ENCODE measurements at places on chromosomes 12 and 14.

DNA sequence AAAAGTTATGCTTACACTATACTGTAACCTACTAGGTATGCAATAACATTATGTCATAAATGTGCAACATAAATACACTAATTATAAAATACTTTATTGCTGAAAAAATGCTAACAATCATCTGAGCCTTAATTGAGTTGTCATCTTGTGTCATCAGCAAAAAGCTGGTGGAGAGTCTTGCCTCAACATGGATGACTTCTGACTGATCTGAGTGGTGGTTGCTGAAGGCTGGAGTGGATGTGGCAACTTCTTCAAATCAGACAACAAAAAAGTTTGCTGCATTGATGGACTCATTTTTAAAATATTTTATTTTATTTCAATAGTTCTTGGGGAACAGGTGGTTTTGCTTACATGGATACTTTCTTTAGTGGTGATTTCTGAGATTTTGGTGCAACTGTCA lies 93.9 kb upstream of the AMN1 start:
- DNase-seq, result no peak

GRCh38 chr12:69994724-69995173 lies 169.7 kb downstream of the MYRFL start:
- no peak for DNase-seq

- DNase-seq, result no peak
Observed at GRCh38 chr12:108854451-108855283, 2.7 kb downstream of the SSH1 start.

- no peak for DNase-seq
Observed at GRCh38 chr12:16766736-16767135, 160.8 kb upstream of the LMO3 start.

GRCh38 chr12:80268924-80269749 lies 169.8 kb downstream of the OTOGL start:
- no peak for DNase-seq

DNA sequence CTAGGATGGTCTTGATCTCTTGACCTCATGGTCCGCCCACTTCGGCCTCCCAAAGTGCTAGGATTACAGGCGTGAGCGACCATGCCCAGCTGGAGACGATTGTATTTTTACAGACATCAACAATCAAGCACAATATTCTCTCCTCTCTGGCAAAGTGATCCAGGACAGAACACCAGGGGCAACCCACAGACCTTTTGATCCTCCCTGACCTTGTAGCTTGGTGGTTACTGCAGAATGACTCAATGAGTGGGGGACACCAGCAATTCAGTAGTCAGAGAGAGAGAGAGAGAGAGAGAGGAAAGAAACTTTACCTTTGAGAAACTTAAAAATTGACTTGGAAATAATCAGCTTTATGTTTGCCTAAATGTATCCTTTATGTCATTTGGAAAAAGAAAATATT lies 51.2 kb downstream of the DRAM1 start:
- no peak for DNase-seq

- no peak for DNase-seq
Observed at GRCh38 chr14:56027421-56027820, 90.8 kb upstream of the PELI2 start.

DNA sequence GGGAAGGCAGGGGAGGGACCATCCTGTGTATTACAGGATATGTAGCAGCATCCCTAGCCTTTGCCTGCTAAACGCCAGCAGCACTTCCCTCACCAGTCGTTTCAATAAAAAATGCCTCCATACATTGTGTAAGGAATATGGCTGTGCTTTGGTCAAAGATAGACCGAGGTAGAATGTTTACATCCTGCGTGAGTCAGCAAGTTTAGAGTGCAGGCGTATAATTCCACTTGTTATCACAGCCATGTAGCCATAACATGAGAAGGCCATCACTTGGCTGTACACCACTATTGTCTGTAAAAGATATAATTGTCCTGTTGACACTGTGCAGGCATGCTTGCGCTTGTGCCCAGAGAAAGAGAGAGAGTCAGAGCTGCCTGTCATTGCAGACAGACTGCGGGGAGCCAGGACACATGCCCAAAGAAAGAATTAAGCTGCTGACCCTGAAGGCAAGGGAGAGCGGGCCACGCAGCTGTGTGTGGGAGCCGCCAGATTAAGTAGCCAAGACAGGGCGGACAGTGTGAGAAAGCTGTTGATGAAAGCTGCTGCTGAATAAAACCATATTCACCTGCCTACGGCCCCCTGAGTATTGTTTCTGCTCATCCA lies 68.4 kb downstream of the CRACR2A start:
- no peak for DNase-seq

DNA sequence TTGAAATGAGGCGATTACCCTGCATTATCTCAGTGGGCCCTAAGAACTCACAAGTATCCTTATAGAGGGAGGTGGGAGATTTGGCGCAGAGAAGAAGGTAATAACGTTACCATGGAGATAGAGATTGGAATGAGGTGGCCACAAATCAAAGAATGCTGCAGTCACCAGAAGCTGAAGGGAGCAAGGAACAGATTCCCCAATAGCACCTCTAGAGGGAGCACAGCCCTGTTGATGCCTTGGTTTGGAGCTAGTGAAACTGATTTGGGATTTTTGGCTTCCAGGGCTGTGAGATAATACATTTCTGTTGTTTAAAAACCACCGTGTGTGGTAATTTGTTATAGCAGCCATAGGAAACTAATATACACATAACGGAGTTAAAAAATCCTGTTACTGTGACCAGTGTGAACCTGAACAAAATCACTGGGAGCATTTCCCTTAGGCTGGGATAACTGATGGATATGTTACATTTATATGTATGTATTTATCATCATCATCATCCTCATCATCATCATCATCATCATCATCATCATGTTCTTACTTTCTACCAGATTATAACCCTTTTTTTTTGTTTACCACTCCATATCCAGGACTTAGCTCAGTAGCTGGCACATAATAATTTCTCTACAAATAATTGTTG lies 100.3 kb downstream of the LIN7A start:
- no peak for DNase-seq

DNA sequence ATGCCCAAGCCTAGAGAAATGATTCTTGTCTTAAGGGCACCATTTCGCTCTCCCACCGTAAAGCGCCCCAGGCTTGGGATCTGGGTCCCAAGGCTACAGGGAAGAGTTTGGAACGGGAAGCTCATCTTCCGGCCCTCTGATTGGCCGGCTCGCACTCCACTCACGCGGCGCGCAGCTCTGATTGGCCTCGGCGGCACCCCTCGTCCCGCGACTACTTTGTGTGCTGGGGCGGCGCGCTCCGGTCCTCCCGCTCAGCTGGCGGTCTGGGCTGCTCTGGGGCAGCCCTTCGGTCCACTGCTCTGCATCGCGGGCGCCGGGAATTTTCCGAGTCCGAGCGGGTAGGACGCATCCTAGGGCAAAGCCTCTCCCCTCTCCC lies 886 bp upstream of the FUT8 start:
- peak; percentile 96 for DNase-seq

DNA sequence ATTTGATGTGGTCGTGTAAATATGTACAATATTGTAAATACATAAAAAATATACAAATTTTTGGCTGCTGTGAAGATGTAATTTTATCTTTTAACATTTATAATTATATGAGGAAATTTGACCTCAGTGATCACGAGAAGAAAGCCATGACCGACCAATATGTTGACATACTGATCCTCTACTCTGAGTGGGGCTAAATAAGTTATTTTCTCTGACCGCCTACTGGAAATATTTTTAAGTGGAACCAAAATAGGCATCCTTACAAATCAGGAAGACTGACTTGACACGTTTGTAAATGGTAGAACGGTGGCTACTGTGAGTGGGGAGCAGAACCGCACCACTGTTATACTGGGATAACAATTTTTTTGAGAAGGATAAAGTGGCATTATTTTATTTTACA lies 49.6 kb downstream of the TBK1 start:
- no peak for DNase-seq

GRCh38 chr14:100332797-100333196 lies 9.7 kb downstream of the SLC25A47 start:
- DNase-seq, result peak; percentile 59

DNA sequence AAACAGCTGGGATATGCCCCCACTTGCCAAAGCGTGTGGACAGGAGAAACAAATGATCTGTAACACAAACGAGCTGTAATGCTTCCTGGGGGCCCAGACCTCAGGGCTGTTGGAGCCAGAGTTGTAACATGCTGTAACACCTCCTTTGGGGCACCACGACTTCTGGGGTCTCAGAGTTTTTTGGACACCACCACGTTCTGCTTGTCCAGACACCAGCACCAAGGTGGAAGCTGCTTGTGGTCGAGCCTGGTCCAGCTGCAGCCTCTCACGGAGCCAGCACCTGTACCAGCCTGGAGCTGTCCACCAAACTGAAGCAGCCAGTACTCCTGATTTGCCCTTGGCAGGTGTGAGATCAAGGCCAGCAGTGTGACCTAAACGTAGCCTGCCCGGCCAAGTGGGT lies 879.4 kb downstream of the SLC6A15 start:
- DNase-seq, result no peak

- DNase-seq, result no peak
Observed at GRCh38 chr14:74135426-74135825, 50.7 kb downstream of the LIN52 start.

GRCh38 chr12:32947206-32948067 lies 50.9 kb upstream of the PKP2 start:
- DNase-seq, result no peak

DNA sequence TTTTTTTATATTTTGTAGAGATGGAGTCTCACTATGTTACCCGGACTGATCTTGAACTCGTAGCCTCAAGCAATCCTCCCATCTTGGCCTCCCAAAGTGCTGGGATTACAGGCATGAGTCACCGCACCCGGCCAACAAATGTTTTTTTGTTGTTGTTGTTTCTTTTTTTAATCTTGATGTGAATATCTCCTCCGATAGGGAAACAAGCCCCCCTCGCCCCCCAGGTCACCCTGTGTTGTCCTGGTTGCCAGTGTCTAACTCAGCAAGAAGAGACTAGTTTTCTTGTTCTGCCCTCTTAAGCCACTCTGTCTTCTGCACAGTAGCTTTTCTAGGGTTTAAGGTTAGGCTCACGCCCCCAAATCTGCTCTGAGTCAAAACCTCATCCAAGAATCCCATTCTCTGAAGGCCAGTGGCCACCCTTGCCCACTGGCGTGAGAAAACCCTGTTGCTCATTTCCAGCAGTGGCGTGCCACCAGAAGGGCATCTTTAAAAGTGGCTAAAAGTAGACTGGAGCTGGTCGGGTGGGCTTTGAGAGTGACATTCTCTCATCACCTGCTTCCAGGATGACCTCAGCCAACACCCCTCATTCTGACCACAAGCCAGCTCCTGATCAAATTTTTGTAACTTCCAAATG lies 42.7 kb downstream of the C14orf132 start:
- DNase-seq, result no peak

DNA sequence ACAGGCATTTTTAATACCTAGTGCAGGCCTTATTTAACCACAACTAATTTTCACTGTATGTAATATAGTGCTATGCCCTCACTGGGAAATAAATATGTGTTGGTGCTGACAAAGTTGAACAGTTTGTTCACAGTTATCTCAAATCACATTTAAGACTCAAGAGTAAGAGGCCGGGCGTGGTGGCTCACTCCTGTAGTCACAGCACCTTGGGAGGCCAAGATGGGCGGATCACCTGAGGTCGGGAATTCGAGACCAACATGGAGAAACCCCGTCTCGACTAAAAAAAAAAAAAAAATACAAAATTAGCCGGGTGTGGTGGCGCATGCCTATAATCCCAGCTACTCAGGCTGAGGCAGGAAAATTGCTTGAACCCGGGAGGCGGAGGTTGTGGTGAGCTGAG lies 22.9 kb upstream of the TEAD4 start:
- no peak for DNase-seq

DNA sequence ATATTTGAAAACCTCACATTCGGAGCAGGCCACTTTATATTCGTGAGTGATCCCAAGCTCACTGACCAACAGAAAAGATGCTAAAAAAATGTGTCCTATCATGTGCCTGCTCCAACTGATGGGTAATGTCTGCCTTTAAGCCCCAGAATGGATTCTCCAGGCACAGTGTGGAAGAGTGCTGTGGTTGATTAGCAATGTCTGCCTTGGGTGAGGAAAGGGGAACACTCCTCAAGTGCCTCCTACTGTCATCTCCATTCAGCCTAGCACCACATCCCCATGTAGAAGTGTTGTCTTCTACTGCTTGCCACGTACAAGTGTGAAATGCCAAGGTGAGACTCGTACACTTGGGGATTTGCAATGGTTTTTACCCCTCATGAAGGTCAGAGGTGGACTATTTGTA lies 199.3 kb downstream of the SLC41A2 start:
- DNase-seq, result no peak

GRCh38 chr14:55599250-55599879 lies 19.4 kb downstream of the KTN1 start:
- DNase-seq, result no peak

DNA sequence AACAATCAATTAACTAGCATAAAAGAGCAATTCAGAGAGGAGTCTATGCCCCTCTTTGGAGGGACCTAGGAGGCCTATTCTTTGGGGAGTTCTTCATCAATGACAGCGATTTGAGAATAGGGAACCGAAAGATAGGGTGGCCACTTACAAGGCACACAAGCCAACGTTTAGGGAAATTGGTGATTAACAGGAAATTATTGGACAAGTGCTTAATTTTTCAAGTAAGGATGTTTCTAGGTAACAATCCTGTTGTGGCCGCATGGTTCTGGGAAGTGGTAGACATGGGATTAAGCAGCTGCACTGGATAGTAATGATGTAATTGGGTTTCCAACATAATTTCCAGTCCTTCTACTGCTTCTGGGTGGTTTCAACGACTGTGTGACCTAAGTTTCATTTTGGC lies 83.2 kb downstream of the HMGA2 start:
- no peak for DNase-seq

DNA sequence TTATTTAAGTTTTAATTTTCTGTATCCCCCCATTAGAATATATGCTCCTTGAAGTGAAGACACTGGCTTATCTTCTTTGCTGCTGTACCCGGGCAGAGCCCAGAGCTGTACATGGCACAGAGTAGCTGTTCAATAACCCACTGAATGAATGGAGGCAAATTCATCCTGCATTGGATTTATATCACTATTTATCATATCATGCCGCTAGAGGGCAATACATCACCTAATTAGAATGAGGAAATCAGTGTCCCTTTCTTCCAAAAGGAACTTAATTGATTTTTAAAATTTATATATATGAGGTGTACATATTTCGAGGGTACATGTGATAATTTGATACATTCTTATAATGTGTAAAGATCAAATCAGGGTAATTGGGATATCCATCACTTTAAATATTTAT lies 89.2 kb upstream of the TMEM260 start:
- DNase-seq, result no peak

- peak; percentile 84 for DNase-seq
Observed at GRCh38 chr12:38159591-38160317, 156.8 kb upstream of the ALG10B start.
